ENCODE measurements at places on chromosomes 12 and 14.

DNA sequence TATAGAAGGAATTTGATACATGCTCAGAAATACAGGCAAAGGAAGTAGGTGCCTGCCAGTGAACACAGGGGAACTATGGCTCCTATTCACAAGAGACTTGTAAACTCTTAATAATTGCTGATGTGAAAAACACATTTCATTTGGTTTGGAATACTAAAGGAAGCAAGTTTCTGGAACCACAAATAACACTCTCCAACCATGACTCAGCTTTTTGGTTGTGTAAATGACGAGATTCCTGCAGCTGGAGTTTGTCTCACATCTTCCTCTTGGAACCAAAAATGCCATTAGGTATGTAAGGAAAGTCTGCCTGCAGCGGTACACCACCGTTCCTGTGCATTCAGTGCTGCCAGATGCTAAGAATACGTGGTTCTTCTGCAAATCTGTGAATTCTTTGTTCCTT is 4.5 kb upstream of the OR11H6 start:
- no peak for DNase-seq

DNA sequence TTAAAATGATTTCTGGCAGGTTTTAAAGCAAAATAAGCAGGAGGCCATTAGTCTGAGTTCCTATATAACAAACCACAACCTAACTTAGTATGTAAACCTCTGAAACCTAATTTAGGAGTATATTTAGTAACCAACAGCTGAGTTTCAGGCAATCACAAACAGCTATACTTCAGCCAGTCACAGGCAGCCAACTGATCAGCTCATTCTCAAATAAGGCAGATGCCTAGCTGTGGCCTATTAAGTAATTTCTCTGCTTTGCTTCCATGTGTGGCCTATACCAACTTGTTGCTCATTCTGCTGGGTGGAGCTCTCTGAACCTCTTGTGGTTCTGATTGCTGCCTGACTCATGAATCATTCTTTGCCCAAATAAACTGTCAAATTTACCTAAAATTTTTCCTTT is 408.9 kb upstream of the FBXO33 start:
- no peak for DNase-seq

- no peak for DNase-seq
Measured at GRCh38 chr14:103576371-103577024, 13.7 kb downstream of the COA8 start.

- DNase-seq = no peak
Measured at GRCh38 chr14:45267071-45267470, 14.1 kb upstream of the MIS18BP1 start.

GRCh38 chr12:68508576-68508975 is 102.1 kb upstream of the RAP1B start:
- DNase-seq = no peak

DNA sequence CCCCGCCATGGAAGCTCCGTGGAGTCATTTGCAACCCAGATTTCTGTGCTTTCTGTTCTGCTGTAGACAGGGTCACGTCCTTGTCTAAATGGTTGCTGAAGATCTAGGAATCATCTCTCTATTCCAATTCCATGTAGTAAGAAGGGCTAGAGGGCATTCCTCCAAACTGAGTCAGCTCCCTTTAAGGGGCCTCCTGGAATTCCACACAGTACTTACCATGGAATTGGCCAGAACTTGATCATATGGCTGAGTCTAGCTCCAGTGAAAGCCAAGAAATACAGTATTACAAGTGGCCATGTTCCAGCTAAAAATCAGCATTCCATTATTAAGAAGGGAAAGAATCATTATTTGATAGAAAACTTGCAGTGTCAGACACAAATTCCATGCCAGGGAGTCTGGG is 171.9 kb downstream of the PRKCH start:
- no peak for DNase-seq

DNA sequence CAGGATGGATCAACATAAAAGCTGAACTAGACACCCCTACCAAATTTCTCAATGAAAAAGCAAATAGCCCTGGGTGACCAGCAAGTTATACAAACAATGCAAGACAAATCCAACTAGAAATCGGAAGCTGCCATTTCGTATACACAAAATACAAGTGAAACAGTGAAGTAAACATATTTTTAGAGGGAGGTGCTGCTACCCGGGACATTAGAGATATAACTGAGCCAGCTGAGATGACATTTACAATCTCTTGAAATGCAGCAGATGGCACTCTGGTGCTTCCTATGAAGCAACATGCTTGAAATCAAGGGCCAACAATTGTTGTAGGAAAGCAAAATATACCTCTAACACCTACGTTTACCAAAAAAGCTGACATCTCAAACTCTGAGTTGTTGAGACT is 25.5 kb downstream of the BDKRB1 start:
- DNase-seq = no peak

DNA sequence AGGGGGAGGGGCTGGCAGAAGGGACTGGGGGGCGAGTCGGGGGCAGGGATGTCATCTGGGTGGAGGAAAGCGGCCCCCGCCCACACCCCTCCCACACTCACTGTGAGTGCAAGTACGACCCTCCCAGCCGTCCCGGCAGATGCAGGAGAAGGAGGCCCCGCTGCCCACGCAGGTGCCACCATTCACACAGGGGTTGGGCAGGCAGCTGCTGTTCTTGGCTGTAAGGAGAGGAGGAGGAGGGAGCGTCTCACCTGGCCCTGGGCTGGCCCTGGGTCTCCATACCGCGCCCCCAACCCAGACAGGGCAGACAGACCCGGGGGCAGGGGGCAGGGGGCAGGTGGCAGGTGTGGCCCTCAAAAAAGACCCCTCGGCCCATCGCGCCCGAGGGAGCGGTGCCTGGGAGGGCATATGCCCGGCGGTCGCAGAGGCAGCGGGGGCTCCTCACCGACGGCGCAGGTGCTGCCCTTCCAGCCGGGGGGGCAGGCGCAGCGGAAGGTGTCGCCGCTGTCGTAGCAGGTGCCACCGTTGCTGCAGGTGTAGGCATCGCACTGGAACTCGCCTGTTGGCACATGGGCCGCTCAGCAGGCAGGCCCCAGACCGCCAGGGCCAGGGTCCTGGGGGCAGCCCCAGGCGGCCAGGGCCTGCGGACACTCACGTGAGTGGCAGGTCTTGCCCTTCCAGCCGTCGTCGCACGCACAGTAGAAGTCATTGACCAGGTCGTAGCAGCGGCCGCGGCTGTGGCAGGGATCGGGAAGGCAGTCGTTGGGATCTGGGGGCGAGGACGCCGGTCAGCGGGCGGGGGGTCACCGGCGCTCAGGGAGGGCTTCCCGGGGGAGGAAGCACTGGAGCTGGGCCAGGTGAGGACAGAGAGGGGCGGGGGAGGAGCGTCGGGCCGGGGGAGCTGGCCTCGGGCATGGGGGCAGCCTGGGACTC is 20.6 kb downstream of the JAG2 start:
- no peak for DNase-seq

DNA sequence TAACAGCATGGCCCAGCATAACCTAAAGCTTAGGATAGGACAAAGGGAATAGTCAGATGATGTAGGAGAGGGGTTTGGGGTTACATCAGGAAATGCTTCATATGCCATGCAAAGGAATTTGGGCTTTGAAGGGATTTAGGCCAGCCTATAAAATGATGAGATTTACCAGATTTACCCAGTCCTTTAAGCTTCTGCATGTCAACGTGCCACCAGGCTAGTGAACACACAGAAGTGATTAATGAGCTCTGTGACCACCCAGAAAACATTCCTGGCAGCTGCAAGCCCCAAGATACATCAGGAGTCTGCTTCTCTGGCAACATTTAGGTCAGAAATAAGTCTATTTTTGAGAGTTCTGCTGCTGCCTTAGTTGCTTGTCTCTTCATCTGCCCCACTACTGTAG is 118.3 kb downstream of the LRIG3 start:
- no peak for DNase-seq

GRCh38 chr14:89344920-89345254 is 72.1 kb downstream of the FOXN3 start:
- no peak for DNase-seq

- no peak for DNase-seq
Measured at GRCh38 chr14:53331247-53331646, 178.1 kb upstream of the DDHD1 start.

DNA sequence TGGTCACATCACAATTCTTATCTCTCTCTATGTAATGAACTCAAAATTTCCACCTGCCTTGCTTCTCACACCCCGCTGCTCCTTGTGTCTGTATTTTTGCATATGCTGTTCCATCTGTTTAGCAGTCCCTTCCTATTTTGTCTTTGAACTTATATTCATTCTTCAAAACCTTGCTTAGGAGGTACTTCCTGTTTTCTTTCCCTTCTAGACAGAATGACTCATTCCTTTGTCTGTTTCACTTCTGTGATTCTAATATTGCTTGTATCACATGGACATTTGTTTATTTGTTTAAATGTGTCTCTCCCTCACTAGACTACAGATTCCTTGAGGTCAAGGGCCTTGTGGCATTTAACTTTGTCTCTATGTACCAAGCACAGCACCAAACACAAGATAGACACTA is 424.2 kb downstream of the ETNK1 start:
- DNase-seq = no peak

- no peak for DNase-seq
Measured at GRCh38 chr12:93712200-93712599, 35.0 kb downstream of the CRADD start.

- no peak for DNase-seq
Measured at GRCh38 chr12:120100630-120101029, 15.9 kb downstream of the RAB35 start.

DNA sequence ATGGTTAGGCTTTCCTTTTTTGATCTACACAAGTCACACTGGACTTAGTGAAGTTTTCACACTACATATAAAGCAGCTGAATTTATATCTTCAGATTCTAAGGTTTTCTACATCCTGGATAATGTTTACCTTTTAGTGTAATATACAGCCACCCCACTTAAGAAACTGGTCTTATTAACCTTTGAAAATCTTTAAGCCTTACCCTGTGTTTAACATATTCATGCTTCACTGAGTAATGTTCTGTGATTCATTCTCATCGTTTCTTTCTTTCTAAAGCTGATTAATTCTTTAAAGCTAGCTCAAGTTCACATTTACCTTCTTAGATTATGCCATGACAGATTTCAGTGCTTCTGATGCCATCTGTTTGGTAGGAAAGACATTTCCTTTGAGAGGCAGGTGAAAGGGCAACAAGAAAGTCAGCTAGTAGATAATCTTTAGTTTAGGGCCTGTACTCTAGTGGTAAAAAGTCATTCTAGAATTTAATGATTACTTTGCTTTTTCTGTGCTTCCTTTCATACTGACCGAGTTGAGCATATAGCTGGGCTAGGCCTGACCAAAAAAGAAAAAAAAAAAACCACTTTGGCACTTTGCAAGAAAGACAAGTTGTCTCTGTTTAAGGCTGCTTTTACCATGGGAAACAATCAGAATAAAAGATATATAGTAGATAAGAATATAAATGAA is 690.9 kb upstream of the FBXO33 start:
- no peak for DNase-seq

DNA sequence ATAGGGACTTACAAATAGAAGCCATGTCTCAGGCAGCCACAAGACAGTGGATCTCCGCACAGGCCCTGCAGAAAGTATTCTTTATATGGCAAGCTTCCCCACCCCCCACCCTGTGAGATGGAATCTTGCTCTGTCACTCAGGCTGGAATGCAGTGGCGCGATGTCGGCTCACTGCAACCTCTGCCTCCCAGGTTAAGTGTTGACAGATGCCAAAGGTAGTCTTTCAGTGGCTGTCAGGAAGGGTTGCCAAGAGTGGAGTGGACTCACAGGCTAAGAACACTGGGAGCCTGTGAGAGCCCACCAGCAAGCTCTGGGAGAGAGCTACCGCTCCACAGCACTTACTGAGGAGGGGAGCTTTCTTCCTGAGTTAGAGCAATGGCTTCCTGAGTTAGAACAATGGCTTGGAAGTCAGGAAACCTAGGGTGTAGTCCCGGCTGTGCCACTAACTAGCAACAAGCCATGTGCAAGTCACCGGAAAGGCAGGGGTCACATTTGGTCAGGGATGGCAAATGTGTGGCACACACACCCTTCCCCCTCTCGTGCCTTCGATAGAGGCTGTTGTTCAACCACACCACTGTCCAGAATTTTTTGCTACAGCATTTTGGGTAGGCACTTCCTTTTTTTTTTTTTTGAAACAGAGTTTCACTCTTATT is 2.6 kb downstream of the RNASE1 start:
- no peak for DNase-seq

- DNase-seq = no peak
Measured at GRCh38 chr12:84986586-84986985, 49.5 kb downstream of the TSPAN19 start.

- peak; percentile 40 for DNase-seq
Measured at GRCh38 chr12:64221651-64222008, 466 bp downstream of the KICS2 start.

DNA sequence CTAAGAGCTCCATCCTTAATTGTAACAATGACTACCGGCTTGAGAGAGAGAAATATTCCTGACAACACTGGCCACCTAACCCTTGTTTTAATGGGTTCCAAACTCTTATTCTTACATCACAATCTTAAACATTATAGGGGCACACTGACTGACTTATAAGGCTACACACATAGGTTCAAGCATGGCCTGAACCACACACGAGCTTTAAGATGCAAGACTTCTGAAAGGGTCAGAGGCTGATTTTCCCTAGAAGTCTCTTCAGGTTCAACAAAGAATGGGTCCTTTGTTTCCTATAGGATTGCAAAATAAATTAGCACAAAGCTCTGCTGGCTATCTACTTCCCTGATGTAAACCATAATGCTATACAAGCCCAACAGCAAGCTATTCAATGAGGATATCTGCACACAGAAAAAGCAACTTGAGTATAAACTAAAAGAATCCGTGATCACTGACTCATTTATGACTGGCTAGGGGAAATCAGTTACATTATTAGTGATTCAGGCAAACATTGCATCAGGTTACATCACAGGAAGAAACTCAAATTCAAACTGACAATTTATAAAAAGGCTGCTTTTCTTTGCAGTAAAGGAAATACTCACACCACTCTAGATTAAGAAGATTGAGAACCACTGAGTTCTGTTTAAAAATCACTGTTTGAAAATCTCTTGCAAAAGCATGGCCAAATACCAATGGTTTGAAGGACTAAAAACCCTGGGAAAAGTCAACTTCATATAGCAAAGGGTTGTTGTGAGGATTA is 8.5 kb downstream of the BTG1 start:
- no peak for DNase-seq

All from T follicular helper cell (primary cell).